ENCODE measurements at places on chromosomes 12 and 14.
A peak's percentile ranks its signal among the peaks of the same experiment; 100 is the strongest.

- peak; percentile 64 for DNase-seq
These were observed at the start of gene CCDC184 for GRCh38 chr12:48183091-48183875. Gene CCDC184, plus strand, starts transcription at chr12:48183644. Its CDS starts 479 bp downstream, at chr12:48184123.

DNA sequence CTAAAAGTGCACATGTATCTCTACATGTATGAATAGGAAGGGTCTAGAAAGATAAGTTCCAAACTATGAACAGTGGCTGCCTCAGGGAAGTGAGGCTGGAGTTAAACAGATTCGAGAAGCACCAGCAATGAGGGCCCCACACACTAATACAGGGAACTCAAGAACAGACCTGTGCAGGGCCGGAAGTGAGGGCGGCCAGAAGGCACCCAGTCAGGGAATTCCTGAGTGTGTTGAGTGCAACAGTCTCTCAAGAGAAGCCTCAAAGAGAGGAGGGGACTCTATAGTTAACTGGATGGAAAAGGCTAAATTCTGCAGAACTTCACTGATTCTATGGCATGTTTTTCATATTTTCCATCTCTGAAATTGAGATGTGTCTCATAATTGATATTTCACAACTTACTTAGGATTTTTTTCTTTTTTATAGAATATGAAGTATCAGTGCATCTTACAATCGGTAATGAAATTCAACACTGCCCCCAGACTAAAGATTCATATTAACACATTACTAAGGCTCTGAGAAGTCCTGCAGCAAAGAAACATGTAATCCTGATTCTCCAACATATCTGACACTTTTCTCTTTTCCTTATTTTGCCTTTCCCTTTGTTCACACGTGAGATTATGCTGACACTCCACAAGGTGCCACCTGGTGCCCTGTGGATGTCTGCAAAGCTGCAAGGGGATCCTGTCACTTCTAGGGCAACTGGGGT lies 61.3 kb downstream of the CHGA start:
- no peak for DNase-seq

DNA sequence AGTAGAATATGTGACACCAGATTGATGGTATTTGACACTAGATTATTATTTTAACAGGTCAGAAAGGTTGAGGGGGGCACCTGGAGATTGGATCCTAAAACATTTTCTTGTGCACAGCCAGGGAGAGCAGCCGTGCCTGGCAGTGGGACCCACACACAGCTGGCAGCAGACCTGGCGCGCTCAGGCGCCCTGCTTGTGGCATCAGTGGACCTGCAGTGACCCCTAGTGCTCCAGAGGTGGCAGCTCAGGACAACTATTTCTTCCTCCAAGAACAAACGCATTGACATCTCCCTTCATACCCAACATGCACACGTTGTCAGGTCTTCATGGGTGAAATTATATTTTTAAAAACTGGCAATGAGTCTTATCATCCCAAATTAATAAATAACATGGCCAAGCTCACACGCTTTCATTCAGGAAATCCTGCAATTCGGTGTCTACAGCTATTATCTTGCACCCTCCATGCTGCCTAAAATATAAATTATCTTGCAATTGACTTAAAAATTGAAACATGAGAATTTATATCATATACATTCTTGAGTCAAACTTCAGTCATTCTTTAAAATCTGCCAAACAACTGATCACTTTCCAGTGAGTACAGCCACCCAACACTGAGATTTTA lies 7.7 kb upstream of the TMEM132D start:
- DNase-seq, result peak; percentile 26

- no peak for DNase-seq
These were observed 31.2 kb downstream of the CCDC59 start for GRCh38 chr12:82326905-82327503.

DNA sequence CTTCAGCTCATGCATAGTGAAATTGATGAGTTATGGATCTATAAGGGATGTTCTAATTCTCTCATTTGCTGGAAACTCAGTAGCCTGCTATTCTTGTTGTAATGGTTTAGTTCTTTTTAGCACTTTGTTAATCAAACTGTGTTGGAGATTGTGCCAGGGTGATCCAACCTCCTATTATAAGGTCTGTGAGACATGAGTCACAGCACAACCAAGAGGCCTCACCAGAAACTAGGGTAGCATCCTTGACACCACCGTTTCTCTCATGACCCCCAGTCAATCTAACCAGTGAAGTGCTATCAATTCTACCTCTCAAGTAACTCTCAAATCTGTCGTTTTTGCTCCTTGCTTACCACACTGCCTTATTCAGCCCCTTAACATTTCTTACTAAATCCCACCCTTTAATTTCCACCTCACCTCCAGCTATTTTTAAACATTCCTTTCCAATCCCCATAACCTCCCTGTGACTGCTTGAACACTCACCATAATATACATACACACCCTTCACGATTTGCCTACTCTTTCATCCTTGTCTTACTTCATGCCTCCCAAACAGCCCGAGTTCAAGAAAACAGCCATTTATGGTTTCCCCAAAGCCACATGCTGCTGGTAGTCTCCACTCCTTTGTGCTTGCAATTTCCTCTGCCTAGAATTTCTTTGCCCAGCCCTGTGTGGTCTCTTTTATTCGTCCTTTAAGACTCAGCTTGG lies 53.9 kb upstream of the NUDT4 start:
- no peak for DNase-seq

GRCh38 chr12:131176926-131177325 lies 223.2 kb downstream of the ADGRD1 start:
- DNase-seq, result no peak

DNA sequence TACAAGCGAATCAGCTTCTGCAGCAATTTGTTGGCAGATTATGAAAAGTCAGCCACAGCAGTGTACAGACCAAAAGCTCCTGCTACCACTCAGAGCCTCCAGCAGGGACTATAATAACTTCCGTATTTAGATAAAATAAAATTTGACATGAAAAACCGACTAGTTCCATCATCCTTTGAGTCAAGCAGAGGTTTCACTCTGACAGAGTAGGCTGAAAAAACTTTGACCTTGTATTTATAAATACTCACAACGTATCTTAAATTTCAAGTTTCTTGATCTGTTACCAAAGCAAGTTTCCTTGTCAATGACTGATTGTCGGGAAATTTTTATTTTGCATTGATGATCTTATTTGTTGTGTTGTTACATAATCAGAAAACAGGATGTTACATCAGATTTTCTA lies 283.4 kb downstream of the DAD1 start:
- DNase-seq, result no peak

DNA sequence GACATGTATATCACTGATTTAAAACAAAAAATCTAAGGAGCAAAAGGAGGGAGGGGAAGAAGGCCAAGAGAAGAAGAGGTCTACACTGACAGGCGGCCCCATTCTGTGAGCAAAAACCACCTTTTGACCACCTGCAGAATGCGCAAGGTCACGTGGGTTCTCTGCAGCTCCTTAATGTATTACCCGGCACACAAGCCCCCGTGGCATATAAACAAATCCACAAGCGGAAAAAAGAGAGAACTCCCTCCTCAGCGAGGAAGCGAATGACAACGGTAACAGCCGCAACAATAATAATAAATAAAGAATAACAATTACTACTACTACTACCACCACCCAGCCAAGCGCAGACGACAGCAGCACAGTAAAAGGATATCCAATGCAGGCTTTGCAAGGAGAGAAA lies 1.3 kb downstream of the KSR2 start:
- DNase-seq, result no peak

GRCh38 chr14:30132196-30132595 lies 204.5 kb upstream of the PRKD1 start:
- no peak for DNase-seq

DNA sequence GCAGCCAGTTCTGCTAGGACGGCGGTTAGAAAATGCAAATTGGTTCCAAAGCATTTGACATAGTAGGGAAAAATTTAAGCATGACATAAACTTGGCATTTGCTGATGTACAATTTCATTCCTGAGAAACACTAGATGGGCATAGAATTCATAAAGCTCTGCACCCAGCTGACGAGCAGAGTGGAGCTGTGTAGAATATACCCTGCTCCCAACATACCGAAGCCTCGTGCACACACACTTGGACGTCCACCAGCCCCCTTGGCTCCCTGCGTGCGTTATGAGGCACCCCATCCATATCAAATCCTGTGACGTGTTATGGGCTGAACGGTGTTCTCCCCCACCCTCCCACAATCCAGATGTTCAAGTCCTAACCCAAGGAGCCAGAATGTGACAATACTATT lies 65.4 kb downstream of the CLMN start:
- no peak for DNase-seq

DNA sequence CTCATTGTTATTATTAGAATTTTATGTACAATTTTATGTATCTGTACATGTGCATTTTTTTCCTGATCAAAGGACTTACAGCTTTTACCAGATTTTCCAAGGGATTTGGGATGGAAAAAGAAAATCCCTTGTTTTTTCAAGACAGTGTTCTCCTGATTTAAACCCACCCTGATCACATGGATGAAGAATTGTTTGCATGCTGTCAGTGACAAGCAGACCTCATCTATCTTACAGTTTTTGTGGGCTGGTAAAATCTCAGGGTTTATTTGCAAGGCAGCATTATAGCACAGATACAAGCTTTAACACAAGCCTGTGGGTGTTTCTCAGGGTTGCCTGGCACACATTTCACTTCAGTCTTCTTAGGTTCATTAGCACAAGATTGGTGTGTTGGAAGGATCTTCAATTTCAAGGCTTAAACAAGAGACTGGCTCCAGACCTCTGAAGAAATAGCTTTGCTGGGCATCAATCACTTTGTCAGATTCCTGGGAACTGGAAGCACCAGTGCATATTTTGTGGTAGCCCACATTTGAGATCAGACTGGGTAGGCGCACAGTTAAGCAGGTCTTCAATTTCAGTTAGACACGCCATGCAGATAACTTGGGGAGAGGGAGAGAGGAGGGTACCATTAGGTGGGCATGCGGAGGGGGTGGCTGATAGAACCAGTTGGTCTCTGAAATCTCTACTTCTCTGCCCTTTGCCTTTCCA lies 118.0 kb downstream of the TBX5 start:
- DNase-seq, result no peak

GRCh38 chr12:52570511-52570910 lies 3.1 kb downstream of the KRT74 start:
- DNase-seq, result no peak

GRCh38 chr12:96194576-96194889 lies 358 bp downstream of the ELK3 start:
- DNase-seq, result no peak

GRCh38 chr12:132606927-132607326 lies 3.5 kb downstream of the LRCOL1 start:
- no peak for DNase-seq

DNA sequence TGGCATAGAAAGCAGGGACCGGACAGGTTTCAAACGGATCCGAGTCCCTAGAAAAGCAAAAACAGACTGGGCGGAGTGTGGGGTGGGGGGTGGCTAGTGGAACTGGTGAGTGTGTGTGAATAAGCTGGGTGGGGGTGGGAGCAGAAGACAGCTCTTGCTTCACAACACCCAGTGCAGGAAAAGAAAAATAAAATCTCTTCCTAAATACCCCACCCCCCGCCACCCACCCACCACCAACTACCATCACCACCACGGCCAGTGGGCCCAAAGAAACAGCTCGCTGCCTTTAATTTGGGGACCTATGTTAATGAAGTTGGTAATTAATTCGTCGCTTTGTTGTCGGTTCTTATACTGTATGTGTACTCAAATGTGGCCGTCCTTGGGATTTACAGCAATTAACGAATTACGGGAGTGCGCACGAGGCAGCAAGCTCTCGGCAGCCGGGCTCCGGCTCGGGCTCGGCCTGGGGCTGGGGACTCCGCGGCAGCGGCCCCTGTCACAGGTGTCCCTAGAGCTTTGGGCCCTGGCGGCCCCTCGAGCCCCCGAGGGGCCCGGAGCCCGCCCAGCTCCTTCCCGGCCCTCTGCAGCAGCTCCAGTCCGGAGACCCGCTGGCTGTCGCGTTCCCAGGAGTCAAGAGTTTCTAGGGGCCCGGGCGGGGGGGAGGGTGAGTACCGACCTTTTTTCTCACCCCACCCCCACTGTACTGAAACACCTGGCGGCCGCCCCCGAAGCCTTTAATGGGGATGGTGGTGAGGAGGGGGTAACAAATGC lies 1.5 kb upstream of the OTX2 start:
- no peak for DNase-seq

DNA sequence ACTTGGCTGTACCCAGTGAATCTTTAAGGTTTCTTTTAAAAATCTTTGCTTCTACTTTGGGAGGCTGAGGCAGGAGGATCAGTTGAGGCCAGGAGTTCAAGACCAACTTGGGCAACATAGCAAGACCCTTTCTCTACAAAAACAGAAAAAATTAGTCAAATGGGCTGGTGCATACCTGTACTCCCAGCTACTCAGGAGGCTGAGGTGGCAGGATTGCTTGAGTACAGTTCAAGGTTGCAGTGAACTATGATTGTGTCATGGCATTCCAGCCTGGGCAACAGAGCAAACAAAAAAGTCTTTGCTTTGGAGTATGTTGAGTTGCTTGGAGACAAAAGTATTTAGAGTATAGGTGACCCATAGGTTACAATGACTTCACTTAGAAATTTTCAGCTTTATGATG lies 6.2 kb upstream of the DDX55 start:
- DNase-seq, result no peak

GRCh38 chr12:25421651-25422167 lies 131.4 kb downstream of the LMNTD1 start:
- no peak for DNase-seq

GRCh38 chr14:31582836-31583452 lies 21.7 kb downstream of the NUBPL start:
- DNase-seq, result no peak

DNA sequence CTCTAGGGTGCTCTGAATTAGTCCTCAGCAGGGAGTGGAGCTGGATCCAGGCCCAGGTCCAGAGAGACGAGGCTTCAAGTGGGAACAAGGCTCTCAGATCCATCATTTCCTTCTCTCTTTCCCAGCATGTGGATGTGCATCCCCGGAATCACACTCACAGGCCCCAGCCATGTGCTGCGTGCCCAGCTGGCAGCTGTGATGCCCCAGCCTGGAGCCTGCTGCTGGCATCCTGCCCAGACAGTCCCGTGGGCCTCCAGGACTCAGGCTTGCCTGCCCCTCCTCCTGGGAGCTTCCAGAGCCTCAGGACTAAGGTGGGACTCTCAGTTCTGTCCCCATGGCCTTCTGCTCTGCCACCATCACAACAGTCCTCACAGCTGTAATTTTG lies 6.2 kb upstream of the KRT84 start:
- DNase-seq, result no peak

- no peak for DNase-seq
These were observed 505 bp upstream of the HEBP1 start for GRCh38 chr12:13000616-13000924.

DNA sequence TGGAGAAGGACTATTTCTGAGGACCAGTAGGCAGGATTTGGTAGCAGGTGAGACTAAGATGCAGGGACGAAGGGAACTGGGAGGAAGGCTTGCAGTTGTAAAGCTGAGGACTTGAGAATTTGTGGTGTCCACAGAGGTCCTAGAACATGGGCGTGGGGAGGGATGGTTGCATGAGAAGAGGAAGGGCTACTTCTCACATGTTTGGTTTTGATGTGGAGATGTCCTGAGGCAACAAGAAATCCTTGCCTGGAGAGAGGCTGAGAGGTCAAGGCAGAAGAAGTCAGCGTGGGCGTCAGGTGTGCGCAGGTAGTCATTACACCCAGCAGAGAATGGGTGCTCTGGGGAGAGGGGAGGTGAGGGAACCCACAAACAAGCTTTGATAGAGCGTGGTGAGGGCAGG lies 5.7 kb upstream of the RABGGTA start:
- no peak for DNase-seq

Data from memory B cell (primary cell).